ENCODE measurements at places on chromosomes 1 and 21. TPM values are rescaled to one million over a fixed set of nuclear protein-coding genes. Genes with fewer than 3 reads are reported as not detected.

Gene ITLN1
- polyA plus RNA-seq = 4.5 TPM

Gene GNG12
- polyA plus RNA-seq = 121 TPM

Gene PCNX2
- polyA plus RNA-seq = 5.7 TPM

Gene NRDC
- polyA plus RNA-seq = 88.3 TPM

DNA sequence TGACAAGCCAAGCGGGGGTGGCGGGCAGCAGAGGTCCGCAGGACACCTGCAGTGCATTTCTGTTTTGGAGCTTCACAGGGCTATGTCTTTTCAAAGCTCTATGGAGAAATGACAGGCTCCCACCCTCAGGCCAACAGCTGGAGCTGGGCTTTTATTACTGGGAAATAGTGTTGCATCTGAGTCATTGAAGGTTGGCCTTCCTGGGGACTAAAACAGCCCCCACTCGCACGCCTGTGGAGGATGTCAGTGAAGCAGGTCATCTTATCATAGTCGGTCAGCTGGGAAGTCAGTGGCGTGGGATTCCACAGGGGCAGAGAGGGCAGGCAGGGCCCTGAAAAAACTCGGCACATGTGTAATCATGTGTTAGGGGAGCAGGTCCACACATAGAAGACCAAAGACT lies 55.3 kb downstream of the NTPCR start:
- DNase-seq = no peak

DNA sequence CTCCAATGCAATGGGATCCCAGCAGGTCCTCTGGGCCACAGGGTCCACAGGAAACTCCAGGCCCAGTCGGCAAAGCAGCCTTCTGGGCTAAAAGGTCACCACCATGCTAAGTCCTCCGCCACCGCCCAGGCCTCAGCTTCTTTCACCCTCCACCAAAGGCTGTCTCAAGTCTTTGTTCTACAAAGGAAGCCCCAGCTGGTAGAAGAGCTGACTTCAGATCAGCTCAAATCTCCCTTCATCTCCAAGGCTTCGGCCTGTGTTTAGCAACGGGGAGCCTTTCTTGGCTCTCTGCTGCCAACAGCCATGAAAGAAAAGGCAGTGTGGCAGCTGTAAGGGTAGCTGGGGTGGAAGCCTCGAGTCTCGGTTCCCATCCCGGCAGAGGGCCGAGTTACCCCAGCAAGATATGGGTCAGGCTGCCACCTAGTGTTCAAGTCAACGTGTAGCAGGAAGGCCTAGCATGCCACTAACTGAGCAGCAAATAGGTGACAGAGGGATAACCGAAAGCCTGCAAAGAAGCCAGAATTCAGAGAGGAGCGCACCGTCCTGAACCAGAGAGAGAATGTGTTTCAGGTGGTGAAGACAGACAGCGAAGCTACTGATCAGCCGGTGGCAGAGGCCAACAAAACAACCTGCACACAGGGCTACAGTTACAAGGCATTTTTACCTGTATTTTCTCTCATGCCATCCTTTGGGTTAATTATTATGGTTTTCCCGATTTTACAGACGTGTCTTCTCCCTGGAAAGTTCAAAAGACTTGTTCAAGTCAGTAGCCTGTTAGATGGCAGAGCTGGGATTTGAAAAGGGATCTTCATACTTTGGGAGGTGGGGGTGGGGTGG lies 26.8 kb upstream of the CRNN start:
- DNase-seq = peak; percentile 43

- no peak for DNase-seq
These were observed 584.8 kb downstream of the PLA2G4A start for GRCh38 chr1:187413405-187414169.

DNA sequence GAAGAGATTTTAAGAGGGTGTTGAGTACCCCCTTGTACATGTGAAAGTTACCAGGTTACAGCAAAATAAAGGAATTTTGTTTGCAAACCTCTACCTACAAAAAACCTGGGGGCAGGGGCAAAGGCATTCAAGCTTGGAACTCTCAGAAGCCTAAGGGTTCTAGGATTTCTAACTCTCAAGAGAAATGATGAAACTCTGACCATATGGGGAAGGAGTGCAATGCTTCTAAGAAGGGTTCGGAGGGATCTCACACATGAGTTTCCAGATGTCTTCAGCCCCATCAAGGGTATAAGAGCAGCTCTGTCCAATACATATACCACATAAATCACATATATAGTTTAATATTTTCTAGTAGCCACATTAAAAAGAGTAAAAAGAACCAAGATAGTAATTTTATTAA lies 7.3 kb upstream of the FCGR2A start:
- DNase-seq = no peak
